Stimulated activated naive B cell treated with anti-CD40 and anti-IgM and Interleukin-4, amounts not matched to agents 10 μg/mL and 1 μg/mL and 100 μg/mL, for 72 hours (primary cell): ENCODE measurements at places on chromosomes 4 and X.
A peak's percentile ranks its signal among the peaks of the same experiment; 100 is the strongest.

DNA sequence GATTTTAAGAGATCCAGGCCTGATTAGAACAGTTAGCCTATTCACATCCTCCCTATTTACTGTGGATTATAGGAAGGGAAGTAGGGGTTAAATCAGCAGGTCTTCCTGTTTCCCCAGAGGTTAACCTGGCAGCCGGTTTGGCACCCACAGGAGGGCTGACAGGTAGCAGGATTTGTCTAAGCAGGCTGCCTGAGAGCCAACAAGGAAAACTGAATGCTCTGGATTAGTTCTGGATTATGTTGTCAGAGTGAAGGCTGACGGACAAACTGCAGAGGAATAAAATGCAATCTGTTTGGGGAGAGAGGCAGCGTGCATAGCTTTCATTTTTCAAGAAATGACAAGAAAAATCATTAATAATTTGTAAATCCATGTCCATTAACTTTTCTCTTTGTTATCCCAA, 397.1 kb upstream of the FAM241A start:
- no peak for DNase-seq

DNA sequence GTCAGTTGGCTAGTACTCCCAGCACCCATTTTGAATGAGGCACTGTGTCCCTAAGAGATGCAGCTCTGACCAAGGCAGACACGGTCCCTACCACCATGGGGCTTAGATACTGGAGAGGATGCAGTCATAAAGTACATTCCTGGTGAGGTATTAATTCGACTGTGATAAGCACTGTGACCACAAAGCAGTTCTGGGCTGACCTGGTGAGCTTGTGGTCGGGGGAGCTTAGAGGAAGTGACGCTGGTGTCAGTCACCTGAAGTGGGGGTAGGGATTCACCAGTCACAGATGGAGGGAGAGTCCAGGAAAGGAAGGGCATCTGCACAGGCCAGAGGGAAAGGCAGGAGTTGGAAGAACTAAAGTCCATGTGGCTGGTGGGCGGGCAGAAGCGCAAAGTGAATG, 15.8 kb upstream of the CLTRN start:
- peak; percentile 4 for DNase-seq

- no peak for DNase-seq
Observed at GRCh38 chrX:19852014-19853005, 35.1 kb downstream of the SH3KBP1 start.

- DNase-seq: no peak
Observed at GRCh38 chr4:95142932-95143331, 385.2 kb downstream of the BMPR1B start.

DNA sequence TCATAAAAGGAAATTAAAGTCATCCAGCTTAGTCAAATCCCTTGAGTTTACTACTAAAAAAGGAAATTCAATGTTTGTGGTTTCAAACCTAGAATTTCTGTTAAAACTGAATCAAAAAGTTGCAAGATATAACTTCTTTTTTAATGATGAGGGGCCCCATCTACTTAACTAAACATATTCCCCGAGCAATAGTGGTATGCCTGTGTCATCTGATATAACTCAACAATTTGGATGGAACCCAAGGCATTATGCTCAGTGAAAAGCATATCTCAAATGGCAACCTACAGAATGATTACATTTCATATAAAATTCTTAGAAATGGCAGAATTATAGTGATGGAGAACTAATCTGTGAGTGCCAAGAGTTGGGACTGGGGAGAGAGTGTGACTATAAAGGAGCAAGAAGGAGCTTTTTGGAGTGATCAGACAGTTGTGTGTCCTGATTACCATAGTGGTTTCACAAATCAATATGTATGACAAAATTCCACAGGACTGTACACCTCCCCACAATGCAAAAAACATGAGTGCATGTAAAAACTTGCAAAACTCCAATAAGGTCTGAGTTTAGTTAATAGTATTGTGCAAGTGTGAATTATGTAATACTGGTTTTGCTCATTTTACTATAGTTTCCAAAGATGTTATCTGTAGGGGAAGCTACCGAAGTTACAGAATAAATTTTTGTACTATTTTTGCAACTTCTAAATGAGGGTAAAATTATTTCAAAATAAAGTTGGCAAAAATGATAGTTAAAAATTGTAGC, 323.2 kb downstream of the ARHGAP24 start:
- DNase-seq: no peak

GRCh38 chr4:77471821-77472495, 133.7 kb upstream of the CXCL13 start:
- DNase-seq: no peak

DNA sequence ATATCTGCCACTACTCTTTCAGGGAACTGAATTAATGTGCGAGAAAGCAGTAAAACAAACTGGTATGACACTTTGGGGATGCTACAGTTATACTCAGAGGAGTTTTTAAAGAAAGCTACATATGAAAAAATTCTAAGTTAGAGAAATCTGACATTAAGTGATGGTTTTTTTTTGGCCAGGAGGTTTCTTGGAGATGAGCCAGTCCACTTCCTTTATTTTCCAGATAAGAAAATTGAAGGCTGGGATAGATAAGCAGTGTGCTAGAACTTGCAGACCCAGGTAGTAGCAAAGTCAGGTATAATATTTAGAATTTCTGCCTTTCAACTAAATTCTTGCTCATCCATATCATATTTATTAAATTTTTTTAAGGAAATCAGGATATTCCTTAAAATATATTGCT, 106.8 kb downstream of the FAT4 start:
- DNase-seq: no peak

DNA sequence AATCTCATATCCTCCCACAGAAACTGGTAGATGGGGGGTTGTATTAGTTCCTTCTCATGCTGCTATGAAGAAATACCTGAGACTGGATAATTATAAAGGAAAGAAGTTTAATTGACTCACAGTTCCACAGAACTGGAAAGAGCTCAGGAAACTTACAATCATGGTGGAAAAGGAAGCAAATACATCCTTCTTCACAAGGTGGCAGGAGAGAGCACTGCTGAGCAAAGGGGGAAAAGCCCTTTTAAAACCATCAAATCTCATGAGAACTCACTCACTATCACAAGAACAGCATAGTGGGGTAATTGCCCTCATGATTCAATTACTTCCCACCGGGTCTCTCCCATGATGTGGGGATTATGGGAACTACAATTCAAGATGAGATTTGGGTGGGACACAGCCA, 250.5 kb upstream of the GPRIN3 start:
- DNase-seq: no peak

GRCh38 chr4:81227138-81227537, 12.1 kb upstream of the PRKG2 start:
- DNase-seq: no peak

GRCh38 chr4:132557660-132558059, 591.4 kb upstream of the PCDH10 start:
- no peak for DNase-seq

DNA sequence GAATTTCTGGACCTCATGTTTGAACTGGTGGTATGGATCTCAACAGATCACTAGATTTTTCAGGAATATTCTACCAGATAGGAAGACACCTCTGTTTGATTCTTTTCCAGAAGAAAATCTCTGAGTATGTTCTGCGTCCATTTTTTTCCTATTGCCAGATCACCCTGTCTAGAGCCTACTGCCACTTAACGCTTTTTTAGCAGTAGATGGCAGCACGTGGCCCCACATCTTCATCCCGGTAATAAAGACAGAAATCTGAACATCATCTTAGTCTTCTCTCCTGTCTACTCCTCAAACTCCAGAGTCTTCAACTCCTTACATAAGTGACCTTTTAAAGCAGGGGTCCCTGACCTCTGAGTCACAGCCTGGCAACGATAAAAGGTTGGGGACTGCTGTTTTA, 184.7 kb downstream of the TMA16 start:
- no peak for DNase-seq

GRCh38 chr4:31193521-31193920, 473.4 kb downstream of the PCDH7 start:
- no peak for DNase-seq

GRCh38 chr4:16136827-16137226, 53.0 kb upstream of the PROM1 start:
- no peak for DNase-seq

- DNase-seq: no peak
Observed at GRCh38 chr4:57494821-57495220, 384.6 kb upstream of the IGFBP7 start.

DNA sequence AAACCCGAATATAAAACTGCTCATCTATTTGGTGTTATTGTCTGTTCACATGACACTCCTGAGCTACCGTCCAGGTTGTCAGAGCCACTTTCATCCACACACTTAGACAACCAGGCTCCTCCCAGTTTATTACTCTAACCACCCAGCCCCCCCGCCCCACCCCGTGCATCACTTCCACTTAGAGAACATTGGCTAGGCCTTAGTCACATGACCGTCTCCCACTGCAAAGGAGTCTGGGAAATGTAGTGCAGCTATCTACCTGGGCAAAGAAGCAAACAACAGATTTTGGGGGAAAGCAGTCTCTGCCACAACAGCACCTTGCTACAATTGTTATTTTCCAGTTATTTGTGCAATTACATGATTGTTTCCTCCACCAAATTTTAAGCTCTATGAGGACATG, 57.6 kb upstream of the RBPJ start:
- no peak for DNase-seq

DNA sequence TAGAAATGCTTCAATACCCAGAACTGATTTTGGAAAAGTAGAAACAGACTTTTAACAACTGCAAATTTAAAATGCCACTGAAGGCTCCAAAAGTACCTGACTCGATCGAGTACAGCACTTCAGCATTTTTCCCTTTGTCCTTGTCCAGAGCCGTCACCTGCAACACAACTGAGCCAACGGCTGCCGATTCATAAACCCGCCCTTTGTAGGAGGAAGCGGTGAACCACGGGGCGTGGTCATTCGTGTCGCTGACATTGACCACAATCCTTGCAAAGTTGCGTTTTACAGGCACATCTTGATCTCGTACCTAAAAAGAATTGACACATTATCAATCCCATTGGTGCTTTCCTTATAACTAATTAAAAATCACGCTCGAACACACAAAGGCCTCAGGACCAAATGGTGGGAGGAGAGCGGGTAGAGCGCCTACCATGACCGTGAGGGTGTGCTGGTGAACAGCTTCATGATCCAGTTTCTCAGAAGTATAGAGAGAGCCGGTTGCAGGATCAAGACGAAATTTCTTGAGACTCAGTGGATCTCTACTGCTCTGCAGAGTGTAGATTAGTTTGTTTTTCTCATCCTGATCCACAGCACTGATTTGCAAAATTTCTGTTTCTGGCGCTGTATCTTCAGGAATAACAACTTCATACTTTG, 72.8 kb upstream of the MTNR1A start:
- no peak for DNase-seq

GRCh38 chr4:108010167-108010566, 20.5 kb downstream of the HADH start:
- DNase-seq: no peak

DNA sequence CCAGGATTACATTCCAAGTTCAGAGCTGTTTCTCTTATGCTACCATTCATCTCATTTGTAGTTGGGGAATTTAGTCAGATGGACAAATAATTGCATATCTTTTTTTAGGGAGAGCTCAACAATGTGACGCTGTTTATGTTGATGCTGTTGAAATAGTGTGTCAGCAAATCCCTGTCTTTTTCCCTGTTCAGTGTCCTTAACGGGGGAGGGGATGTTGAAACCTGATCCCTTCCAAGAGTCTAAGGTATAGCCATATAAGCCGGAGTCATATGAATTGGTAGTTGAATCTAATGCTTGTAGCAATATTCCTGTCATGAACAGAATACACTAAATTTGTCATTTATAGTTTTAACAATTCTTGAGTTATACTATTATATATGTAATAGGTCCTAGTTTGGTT, 293.5 kb upstream of the FAT1 start:
- DNase-seq: no peak

GRCh38 chrX:39431893-39432292, 630.6 kb downstream of the MID1IP1 start:
- DNase-seq: no peak

GRCh38 chr4:105725623-105726022, 17.0 kb downstream of the GSTCD start:
- no peak for DNase-seq

DNA sequence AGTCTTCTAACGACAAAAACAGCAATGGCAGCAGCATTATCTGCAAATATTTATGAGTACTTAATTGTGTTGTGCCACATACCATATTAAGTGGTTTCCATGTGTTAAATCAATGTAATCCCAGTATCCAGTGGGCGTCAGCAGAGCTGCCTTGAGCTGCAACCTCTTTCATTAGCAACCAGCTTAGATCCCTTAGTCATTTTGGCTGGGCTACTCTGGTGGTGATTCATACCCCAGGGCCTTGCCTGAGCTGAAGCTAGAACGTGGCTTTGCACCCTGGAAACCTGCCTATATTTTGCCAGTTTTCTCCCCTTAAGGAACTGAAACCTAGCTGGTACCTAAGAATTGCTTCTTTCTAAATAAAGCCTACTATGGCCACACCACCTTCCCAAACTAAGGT, 474.3 kb upstream of the FTHL17 start:
- DNase-seq: no peak

DNA sequence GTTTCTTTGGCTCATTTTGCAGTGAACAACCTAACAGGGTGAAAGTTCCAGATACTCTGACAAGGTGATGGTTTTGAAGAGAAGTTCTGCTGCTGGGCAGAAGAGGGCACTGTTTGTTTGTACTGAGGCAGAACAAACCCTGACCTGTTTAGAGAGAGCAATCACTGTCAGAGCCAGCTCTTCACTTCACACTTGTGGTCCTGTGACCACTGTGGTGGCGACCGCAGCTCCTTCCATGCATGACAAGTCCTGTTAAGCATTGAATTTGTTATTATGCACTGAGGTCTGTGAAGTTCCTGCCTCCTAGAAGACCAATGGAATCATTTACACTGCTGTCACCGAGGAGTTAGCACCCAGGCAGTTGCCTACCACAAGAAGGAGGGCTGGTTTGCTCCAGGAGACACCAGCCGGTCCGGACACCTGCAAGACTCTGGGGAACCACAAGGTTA, 86.6 kb downstream of the ZNF330 start:
- DNase-seq: peak; percentile 78

DNA sequence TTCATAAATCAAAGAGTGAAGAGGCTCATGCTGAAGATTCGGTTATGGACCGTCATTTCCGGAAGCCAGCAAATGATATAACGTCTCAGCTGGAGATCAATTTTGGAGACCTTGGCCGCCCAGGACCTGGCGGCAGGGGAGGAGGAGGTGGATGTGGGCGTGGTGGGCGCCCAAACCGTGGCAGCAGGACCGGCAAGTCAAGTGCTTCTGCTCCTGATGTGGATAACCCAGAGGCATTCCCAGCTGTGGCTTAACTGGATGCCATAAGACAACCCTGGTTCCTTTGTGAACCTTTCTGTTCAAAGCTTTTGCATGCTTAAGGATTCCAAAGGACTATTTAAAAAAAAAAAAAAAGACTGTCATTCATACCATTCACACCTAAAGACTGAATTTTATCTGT, 44.0 kb upstream of the EFNB1 start:
- DNase-seq: no peak

GRCh38 chr4:80197601-80198440, 518 bp downstream of the PRDM8 start:
- DNase-seq: no peak
